ENCODE measurements at places on chromosomes 4 and X.
A peak's percentile ranks its signal among the peaks of the same experiment; 100 is the strongest.

DNA sequence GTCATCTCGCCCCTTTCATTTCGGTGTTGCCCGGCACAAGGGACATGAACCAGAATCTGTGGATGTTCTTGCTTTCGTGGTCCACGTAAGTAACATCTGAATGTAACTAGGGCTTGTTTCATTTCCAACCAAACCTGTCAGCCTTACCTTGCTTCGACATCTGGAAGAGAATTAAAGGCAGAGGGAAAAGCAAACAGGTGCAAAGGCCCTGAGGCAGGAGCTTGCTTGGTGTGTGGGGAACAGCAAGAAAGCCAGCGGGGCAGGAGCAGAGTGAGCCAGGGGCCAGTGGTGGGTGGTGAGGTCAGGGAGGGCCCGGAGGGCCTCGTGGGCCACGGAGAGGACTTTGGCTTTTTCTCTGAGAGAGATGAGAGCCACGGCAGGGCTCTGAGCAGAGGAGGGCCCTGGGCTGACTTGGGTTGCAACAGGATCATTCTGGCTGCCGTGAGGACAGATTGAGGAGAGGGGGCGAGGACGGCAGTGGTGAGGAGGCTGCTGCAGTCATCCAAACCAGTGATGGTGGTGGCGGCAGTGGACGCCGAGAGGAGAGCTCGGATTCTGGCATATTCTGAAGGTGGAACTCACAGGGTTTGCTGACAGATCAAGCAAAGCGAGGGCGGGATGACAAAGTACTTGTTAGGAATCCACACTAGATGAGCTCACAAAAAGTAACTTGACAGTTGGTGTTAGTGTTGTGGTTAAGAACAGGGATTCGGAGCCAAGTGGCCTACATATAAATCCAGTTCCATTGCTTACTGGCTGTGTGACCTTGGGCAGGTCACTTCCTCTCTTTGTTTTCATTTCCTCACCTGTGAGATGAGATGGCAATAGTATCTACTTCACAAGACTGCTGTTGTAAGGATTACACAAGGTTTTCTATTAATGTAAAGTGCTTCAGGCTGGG lies 6.8 kb upstream of the WDR13 start:
- no peak for DNase-seq

DNA sequence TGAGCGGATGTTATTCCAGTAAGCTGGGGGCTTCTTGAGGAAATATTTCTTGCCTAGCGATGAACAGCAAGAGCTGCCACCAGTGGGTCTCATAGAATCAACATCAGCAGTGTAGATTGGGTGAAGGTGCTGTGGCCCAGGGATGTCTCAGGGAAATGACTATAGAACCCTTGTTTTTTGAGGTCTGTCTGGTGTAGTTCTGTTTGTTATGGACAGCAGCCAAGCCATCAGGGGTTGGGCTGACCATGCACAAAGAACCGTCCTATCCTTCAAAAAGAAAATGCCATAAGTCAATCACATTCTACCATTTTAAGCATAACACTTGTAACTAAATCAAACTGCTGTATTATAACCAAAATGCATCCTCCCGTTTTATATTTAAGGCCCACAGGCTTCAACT lies 17.3 kb upstream of the C1GALT1C1 start:
- no peak for DNase-seq

GRCh38 chr4:128227991-128228571 lies 59.5 kb downstream of the PGRMC2 start:
- no peak for DNase-seq

GRCh38 chr4:77167866-77168265 lies 10.9 kb downstream of the CCNG2 start:
- no peak for DNase-seq

- DNase-seq = no peak
Measured at GRCh38 chr4:15653864-15654592, 1.1 kb downstream of the FBXL5 start.

DNA sequence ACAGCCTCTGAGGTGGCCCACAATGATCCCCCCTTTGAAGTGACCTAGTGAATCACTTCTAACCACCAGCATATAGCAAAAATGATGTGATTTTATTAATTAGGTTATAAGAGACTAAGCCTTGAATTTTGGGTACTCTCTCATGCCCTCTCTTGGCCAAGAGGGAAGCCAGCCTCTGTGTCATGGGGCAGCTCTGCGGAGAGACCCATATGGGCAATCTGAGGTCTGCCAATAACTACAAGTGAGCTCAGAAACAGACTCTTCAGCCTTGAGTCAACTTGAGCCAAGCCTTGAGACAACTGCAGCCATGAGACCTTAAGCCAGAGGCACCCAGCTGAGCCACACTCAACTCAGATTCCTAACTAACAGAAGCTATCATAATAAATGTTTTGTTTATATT lies 45.7 kb downstream of the MANBA start:
- DNase-seq = no peak

DNA sequence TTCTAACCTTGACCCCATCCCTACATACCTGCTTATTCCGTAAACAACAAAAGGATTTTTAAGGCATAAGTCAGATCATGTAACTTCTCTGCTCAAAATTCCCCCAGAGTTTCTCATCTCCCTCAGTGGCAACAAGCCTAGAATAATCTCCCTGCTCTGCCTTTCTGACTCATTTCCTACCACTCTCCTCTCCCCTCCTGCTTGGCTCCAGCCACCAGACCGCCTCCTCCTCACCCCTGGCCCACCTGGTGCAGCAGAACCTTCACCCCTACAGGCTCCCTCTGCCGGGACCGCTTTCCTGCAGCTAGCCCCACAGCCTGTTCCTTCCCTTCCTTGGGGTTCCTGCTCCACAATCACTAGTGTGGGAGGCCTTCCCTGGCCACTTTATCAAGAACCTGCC lies 32.1 kb downstream of the TSPAN5 start:
- no peak for DNase-seq

DNA sequence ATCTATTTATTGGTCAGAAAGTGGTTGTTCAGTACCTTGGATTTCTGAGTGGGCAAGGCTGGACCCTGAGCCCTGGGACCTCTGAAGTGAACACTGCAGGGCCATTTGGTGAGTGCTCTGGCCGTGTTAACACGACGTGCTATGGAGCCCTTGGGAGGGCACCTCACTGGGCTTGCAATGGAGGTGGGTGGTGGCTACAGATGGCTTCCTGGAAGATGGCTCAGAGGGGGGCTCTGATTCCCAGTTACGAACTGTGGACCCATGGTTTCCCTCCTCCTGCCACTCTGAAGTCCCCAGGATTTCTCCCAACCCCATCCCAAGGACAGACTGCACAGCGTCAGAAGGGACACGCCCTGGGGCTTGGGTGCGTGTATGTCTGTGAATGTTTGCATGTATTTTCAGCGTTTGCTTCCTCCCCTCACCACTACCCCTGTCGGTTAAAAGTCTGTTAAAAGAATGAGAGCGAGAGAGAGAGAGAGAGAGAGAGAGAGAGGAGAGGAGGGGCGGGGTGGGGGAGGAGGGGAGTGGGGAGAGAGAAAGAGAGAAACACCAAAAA lies 3.7 kb upstream of the RHOH start:
- DNase-seq = no peak

GRCh38 chr4:113016377-113016776 lies 33.1 kb upstream of the ANK2 start:
- DNase-seq = no peak

DNA sequence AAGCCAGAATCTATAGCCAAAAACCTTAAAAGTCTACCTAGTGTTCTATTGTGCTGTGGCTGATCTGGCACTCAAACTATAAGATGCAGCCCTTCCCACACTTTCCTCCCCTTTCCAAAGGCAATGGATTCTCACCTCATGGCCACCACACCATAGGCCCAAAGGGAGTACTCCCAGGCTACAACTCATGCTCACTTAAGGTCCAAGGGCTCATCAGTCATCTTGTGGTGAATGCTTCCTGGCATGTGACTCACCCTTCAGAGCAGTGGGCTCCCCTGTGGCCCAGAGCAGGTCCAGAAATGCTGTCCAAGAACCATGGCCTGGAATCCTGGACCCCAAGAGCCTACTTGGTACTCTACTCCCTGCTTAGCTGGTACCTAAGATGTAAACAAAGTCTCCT lies 181.0 kb downstream of the CHRDL1 start:
- no peak for DNase-seq

DNA sequence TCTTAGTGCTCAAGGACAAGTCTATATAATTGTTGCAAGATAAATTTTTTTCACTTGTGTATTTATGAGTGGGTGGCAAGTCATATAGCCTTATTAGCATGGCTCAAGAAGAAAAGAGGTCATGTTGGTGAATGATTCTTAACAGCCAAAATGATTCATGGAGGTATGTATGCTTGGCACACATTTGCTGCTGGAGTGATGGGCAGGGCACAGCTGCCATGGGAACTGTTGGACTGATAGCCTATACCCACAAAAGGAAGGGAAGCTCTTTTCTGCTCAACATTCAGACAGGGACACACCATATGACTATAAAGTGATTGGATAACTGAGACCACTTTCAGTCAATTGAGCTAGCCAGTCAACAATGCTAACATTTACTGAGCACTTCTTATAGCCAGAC lies 46.8 kb upstream of the PITX2 start:
- no peak for DNase-seq

- no peak for DNase-seq
Measured at GRCh38 chrX:148133105-148133725, 152.1 kb downstream of the FMR1NB start.

DNA sequence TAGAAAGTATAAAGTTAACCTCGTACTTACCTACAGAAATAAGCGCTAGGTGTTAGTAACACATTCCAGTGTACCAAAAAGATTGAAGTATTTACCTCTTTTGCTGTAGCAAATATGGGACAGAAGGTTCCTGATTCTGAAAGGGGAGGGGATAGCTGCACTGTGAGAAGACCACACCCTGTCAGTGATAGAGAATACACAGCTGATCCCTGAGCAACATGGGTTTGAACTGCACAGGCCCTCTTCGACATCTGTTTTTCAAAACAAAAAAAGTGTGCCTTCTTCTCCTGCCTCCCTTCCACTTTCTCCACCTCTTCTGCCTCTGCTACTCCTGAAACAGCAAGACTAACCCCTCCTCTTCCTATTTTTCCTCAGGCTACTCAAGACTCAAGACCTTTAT lies 201.8 kb upstream of the SLIT2 start:
- no peak for DNase-seq

DNA sequence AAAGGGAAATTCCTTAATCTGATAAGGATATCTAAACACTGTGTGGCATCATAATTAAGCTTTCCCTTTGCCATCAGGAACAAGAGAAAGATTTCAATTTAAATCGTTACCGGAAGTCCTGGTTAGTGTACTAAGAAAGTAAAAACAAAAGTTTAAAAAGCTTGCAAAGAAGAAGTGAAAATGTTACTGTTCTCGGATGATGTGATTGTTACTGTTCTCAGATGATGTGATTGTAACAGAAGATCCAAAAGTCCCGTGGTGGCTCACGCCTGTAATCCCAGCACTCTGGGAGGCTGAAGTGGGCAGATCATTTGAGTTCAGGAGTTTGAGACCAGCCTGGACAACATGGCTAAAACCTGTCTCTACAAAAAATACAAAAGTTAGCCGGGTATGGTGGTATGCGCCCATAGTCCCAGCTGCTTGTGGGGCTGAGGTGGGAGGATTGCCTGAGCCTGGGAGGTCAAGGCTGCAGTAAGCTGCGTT lies 62.5 kb downstream of the RGS12 start:
- DNase-seq = no peak

- DNase-seq = no peak
Measured at GRCh38 chr4:6052679-6053078, 34.4 kb upstream of the C4orf50 start.

DNA sequence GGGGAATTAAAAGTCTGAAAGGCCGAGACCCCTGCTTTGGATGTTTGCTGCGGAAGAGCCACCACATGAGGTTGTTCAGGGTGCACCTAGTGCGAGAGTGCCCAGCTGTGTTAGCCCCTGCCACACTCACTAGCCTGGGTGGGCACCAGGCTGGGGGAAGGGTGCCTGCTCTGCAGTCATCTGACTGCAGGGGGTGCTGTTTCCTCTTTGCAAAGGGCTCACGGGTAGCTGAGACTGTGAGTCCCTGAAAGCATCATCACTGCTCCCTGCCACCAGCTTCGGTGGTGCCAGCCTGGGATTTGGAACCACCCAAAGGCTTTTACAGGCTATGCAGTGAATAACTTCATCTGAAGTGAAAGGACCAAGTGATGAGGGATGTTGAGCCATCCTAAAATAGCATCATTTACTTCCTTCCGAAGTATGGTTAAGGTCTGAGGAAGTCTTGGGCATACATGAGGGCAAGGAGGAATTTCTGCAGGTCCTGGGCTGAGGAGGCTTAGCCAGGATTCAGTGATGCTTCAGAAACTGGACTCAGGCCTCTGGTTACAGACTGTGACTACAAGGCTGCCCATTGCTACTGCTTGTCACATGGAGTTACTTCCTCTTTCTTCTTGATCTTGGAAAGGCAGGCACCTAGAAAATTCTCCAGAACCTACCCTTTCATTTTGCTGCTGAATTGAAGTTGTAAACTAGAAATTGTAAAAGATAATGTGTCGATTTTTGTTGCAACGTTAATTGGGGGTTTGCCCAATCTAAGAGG lies 293.2 kb upstream of the PRPS2 start:
- no peak for DNase-seq

GRCh38 chrX:6052111-6052745 lies 176.4 kb downstream of the NLGN4X start:
- DNase-seq = peak; percentile 89

DNA sequence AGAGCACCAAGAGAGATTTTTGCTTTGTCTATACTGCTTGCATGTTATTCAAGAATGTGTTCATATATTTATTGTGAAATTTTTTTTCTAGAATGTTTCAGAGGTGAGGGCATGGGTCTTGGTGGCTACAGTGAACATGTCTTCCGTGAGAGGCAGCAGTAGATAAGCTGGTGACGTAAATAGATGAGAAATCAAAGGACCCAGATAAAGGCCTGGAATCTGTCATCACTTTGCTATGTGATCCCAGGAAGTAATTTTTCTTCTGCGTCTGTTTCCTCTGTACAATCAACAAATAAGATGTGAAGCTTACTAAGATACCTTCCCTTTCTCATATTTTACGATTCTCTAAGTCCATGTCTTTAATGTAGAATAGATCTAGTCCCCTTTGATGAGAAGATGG lies 129.1 kb downstream of the COL4A6 start:
- DNase-seq = no peak

DNA sequence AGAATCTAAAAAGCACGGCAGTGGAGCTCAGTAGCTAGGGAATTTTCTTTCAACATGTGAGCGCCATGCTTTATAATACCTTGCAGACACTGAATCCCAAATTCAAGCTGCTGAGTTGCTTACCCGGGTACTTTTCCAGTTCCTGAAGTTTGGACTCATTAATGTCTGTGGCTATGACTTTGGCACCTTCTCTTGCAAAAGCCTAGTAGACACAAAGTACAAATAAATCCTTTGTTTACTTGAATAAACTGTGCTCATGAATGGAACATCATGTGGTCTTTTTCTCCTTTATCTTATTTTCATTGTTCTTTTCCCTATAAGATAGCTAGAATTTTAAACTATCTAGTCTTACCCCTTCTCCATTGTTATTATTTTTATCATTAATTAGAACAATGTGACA lies 4.6 kb downstream of the BDH2 start:
- DNase-seq = no peak

DNA sequence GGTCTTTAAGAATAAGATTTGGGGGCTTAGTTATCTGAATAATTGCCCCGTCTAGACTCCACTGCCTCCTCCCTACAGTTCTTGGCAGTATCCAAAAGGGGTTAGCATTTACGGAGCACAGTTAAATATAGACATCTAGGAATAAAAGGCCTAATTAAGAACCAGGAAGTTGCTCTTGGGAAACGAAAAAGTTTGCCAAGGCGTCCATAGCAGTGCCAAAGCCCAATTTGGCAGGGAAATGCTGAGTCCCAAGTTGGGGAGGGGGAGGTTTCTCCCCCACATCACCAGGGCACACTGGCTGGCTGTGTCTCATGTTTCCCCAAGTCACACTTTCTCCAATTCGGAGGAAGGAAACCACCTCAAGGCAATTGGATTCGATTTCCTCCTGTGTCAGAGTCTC lies 338.7 kb downstream of the FBXW7 start:
- DNase-seq = no peak

All from cerebellar nuclear complex (tissue), 1 donor.